ENCODE measurements at places on chromosomes 3 and 15. TPM values are rescaled to one million over a fixed set of nuclear protein-coding genes. Genes with fewer than 3 reads are reported as not detected.

DNA sequence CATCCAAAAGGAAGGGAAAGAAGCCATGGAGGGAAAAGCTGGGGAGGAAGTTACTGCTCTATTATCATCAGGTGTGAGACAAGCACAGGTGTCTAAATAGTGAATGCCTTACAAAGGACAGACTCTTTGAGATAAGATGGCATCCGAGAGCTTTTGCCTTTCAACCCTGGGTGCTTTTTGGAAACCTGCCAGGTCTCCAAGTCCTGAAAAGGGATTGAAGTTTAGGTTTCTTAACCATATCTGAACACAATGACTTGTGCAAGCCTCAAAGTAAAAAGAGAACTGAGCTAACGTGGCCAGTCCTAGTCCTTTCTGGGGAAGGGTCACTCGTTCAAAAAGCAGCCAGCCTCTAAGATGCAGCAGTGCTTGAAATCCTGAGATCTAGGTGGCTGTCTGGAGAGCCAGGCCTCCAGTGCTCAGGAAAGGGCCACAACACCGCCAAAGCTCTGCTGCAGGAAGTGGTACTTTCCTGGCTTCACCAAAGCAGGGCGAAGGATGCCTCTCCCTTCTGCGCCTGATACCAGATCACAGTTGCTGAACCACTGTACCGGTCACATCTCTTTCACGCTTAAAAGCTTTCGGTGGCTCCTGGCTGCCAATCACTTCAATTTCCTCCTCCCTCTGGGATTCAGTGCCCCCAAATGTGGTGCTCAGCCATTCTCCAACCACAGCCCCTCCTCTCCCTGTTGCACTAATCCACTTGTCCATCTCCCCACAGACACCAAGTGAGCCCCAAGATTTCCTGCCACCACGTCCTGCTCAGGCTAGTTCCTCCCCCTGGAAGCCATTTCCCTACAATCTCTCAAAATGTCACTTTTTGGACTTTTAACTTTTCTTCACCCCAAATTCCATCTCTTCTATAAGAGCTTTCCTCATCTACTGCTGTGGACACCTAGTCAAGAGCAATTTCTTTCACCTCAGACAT lies 104.1 kb upstream of the LPP start:
- DNase-seq = no peak

Gene VILL
- 6.0 TPM for total RNA-seq

Gene ONECUT1
- not detected for total RNA-seq

DNA sequence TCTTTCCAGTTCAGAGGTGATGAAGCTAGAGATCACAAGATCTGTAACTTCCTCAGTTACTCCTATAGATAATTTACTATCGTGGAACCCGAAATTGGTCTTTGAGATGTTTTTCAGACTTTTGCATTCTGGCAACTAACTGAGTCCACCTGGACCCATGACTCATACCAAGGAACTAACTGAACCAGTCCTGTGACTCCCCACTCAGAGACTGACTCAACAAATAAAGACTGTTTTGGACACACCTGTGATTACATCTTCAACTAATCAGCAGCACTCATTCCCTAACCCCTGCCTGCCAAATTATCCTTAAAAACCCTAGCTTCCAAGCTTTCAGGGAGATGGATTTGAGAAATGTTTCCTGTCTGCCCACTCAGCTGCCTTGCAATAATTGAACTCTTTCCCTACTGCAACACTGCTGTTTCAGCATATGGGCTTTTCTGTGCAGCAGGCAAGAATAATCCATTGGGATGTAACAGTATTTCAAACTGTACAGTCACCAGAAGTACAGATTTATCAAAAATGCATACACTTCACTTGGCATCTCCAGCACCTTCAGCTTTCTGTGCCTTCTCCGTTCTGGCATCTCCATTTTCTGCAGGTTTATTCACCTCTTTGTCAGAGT lies 57.7 kb downstream of the GATM start:
- no peak for DNase-seq

GRCh38 chr15:26736502-26737248 lies 36.2 kb downstream of the GABRB3 start:
- no peak for DNase-seq

Gene CD80
- total RNA-seq = not detected
